ENCODE measurements at places on chromosomes 3 and 15. TPM values are rescaled to one million over a fixed set of nuclear protein-coding genes. Genes with fewer than 3 reads are reported as not detected.

DNA sequence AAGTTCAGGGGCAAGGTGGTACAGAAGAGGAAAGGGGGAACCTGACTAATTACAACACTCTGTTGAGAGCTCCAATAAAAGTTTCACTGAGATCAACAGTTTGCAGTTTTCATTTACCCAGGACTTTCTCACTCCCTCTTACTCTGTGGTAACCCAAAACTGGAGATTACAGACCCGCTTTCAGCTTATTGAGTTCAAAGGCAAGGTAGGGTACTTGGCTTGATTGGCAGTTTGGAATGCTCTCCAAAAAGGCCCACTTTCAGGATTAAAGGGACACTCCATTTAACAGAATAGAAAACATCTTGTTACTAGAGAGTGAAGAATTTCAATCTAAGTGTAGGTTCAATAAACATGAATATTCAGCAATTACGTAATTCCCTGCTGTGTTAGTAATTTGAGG, 117.6 kb upstream of the ETV5 start:
- no peaks in the 10 kb centered on the region for H3K4me1 ChIP-seq
- H3K27ac ChIP-seq: no peak overlapping the region
- peaks cover 20% of the 10 kb centered on the region for H3K27me3 ChIP-seq
- H3K36me3 ChIP-seq: peaks cover 2% of the 10 kb centered on the region
- no peak overlapping the region for H3K4me3 ChIP-seq
- DNase-seq: no peak

DNA sequence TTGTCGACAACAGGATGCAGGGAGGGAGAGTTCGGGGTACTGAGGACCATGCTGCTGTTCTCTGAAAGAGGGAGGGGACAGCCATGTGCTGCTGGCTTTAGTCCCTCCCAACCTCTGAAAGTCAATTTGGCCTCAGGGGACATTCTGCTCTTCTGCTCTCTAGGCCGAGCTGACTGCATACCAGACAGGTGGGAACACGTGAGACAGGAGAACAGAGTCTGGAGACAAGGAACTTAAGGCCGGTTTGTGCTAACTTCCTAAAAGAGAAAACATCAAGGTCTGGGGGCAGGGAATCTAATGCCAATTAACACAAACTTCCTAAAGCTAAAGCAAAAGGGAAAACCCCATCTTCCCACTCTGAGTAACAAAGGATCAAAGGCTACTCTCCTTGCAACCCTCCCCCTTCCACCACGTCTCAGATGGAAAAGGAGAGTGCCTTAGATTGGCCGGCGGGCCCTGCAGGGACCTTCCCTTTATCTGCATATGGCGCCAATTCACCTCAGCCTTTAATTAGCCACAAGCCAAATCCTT, 41.0 kb downstream of the SLCO2A1 start:
- no peak for DNase-seq
- peaks cover 6% of the 10 kb centered on the region for H3K27me3 ChIP-seq
- H3K4me1 ChIP-seq: no peaks in the 10 kb centered on the region
- no peak overlapping the region for H3K27ac ChIP-seq
- H3K36me3 ChIP-seq: no peaks in the 10 kb centered on the region
- H3K4me3 ChIP-seq: no peak overlapping the region

DNA sequence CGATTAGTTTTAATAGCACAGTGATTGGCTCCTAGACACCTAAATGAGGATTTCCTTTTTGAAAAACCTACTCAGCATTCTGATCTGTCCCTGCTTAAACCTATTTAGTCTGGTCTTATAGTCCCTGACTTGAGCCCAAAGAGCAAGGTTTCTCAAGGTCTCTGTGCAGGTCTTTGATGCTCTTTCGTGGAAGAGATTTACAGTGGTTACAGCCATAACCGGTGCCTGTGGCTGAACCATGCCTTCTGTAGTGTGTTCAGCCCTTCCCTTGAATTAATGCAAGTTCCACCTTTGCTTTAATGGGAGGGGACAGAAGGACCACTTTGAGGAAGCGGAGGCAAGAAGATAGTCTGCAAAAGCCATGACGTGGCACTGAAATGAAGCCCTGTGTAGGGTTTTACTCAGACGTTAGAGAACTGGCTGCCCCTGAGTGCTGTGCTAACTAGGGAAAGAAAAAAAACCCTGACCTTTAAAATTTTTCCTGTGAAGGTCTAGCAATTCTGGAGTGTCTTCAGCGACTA, 43.0 kb downstream of the ZBTB38 start:
- no peaks in the 10 kb centered on the region for H3K27me3 ChIP-seq
- DNase-seq: peak; percentile 59
- H3K36me3 ChIP-seq: peaks cover 4% of the 10 kb centered on the region
- peak overlapping the region; percentile 56 for H3K4me3 ChIP-seq

The LRTM1 gene
- total RNA-seq: not detected

DNA sequence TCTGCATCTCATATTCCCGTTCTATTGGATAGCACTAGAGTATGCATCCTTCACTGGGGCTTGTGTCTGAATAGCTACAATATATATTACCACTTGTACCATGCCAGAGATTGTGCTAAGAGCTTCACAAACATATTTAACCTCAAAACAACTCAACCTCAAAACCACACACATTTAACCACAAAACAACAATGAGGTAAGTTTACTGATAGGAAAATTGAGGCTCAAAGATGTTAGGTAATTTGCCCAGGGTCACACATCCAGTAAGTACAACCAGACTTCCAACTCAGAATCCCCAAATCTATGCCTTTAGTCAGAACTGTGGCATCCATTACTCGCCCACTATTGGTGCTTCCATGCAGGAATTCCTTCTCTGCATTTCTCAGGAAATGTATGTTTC, 220.0 kb downstream of the FAM43A start:
- peaks cover under 1% of the 10 kb centered on the region for H3K36me3 ChIP-seq
- H3K27ac ChIP-seq: no peak overlapping the region
- peaks cover 2% of the 10 kb centered on the region for H3K4me1 ChIP-seq
- DNase-seq: no peak
- H3K4me3 ChIP-seq: no peak overlapping the region
- H3K27me3 ChIP-seq: peaks cover 21% of the 10 kb centered on the region

The PLCH1 gene
- 0.27 TPM for total RNA-seq

- H3K4me1 ChIP-seq: no peaks in the 10 kb centered on the region
- DNase-seq: no peak
- H3K36me3 ChIP-seq: no peaks in the 10 kb centered on the region
Observed at GRCh38 chr15:94004697-94005096, 226.7 kb upstream of the MCTP2 start.

DNA sequence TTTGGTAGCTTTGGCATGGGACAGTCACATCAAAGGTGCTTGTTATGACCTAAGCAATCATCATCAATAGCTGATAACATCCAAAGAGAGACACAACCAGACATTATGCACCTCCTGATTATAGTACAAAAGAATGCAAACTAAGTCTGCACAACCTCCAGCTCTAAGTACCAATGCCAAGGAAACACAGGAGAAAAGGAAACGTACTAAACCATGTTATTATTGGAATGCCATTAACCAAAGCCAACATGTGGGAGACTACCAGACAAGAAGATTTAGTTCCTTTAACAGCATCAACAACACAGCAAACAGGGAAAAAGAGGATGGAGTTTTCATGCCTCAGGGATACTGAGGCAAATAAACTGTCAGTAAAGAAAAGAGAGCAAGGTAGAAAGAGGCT, 61.4 kb downstream of the CD47 start:
- no peak overlapping the region for H3K4me3 ChIP-seq
- DNase-seq: no peak
- H3K36me3 ChIP-seq: peaks cover 22% of the 10 kb centered on the region
- H3K4me1 ChIP-seq: no peaks in the 10 kb centered on the region

DNA sequence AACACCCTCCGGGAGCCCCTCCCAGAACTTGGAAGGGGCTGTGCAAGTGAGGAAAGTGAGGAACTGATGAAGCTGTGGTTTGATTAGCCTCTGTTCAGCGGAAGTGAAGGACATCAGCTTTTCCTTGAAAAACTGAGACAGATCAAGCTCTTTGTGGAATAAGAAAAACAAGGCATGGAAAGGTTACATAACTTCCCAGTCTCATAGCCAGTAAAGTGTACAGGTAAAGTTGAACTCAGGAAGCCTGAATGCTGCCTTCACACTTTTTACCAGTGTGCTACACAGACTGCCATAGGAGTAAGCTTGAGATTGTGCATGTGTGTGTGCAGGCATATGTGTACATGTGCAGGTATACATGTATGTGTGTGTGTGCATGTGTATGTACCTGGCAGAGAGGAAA, 293.2 kb downstream of the FGF12 start:
- no peak overlapping the region for H3K27ac ChIP-seq
- H3K4me3 ChIP-seq: no peak overlapping the region
- no peak for DNase-seq

GRCh38 chr3:132354916-132355702, 37.9 kb downstream of the ACP3 start:
- peaks cover 2% of the 10 kb centered on the region for H3K4me1 ChIP-seq
- H3K4me3 ChIP-seq: no peak overlapping the region

The VEPH1 gene
- not detected for total RNA-seq
